ENCODE measurements at places on chromosomes 5 and 9.

DNA sequence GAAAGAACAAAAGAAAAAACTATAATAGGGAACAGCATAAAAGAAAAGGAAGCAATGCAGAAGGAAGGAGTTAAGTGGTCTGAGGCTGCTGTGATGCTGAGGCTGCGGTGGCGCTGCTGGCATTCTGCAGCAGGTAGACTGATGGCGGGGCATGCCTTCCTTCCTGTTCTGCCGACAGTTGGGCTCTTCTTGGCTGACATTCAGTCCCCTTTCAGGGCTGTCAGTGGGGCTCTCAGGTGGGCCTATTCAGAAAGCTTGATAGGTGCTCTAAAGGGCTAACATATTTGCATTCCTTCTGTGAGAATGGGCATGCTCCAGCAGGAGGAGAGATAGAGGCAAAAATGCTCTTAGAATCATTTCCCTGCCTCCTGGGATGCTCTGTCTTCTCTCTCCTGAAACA lies 5.1 kb upstream of the CLINT1 start:
- DNase-seq = no peak

GRCh38 chr5:84218546-84218945 lies 166.1 kb downstream of the EDIL3 start:
- peak; percentile 65 for DNase-seq

DNA sequence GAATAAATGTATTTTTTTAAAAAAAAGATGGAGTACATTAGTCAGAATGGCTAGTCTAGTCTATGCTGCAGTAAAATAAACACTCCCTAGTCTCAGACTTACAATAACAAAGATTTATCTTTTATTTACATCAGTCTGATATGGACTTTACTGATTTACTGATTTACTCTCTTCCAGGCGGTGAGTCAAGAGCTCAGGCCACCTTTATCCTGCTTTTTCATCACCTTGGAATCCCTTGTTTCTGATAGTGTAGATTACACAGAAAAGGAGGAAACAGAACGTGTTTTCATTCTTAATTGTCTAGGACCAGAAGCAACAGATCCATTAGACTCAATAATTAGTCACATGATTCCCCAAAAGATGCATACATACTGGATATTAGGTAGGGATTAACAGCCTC lies 290.1 kb upstream of the TRPC7 start:
- DNase-seq = peak; percentile 40

- DNase-seq = no peak
These were observed 12.2 kb downstream of the VDAC1 start for GRCh38 chr5:133992429-133993155.

GRCh38 chr5:95087816-95088317 lies 197.0 kb downstream of the MCTP1 start:
- DNase-seq = peak; percentile 7

DNA sequence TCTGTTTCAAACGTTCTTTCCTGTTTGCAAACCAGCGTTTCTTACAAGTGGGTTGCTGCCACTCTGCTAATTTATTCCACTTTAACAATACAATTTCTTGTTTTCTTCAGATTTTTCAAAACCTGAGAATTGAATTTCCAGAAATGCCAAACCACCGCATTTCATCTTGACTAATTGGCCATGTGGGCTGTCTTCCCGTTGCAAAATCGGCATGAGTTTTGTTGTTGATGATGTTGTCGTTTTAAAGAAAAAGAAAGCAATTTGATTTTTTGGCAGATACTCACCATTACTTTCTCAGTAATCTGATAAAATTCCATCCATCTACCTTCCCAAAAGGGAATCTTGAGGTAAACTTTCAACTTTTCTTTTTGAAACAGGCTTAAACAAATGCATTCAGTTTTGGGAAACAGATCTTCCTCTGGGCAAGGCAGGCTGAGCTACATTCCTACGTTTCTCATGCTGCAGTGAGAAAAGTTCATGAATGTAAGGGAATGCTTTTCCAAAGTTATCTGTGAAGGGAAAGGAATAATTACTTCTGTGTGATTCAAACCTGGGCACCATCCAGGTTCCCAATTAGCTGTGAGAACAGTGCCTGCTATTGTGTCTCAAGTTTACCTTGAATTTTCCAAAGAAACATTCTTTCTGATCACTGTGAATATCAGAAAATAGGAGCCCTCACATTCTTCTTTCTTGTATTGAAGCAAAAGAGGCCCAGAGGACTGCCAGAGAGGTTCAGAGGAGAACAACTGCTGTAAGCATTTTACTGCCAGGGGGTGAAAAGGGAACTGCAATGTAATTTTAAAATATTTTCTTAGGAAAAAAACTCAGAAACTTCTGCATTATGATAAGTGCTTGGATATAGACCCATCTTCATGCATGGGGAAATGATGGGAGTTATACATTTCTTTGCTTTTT lies 100.7 kb upstream of the TUT7 start:
- DNase-seq = no peak

GRCh38 chr5:160979385-160979784 lies 127.4 kb upstream of the ATP10B start:
- DNase-seq = no peak

DNA sequence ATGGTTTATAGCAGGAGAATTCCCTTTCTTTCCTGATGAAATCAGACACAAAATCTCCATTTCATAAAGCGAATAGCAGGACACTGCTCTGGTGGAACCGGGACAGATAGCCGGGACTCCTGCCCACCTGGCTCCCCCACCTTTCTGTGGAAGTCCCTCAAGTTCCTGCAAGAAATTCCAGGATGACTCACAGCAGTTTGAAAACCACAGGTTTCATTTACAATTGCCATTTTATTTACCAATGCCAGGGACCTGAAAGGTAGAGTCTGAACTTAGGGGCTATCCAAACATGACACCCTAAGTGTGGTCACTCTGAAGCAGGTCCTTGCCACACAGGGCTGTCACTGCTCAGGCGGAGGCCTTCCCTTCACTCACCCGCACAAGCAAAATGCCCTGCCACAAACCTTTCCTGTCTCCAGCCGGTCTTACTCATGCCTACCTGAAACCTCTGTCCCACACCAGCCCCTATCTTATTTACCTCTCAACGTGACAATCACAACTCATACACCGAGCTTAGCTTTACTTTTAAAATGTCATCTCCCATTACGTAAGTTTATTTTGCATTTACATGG lies 63.3 kb upstream of the TAF1L start:
- no peak for DNase-seq

DNA sequence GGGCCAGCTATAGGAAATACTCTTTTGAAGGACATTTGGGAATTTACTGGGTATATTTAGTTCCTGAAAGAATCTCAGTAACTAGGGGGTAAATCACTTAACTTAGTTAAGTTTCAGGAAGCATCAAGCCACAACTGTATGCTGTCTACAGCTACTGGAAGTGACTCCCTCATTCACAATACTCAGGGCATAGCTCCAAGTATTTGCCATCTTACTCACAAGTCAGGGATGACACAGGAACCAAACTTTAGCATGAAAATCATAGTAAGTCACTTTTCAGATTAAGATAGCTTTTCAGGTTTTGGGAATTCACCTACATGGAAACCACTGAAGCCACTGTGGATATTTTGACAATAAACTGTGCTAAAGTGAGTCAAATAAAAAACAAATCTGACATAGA lies 242.4 kb upstream of the ATP10B start:
- peak; percentile 21 for DNase-seq

- DNase-seq = no peak
These were observed 22.8 kb downstream of the URM1 start for GRCh38 chr9:128393970-128394369.

GRCh38 chr5:67246108-67246507 lies 49.5 kb upstream of the CD180 start:
- DNase-seq = peak; percentile 73

GRCh38 chr9:136944212-136944518 lies 373 bp downstream of the FBXW5 start:
- DNase-seq = peak; percentile 67

DNA sequence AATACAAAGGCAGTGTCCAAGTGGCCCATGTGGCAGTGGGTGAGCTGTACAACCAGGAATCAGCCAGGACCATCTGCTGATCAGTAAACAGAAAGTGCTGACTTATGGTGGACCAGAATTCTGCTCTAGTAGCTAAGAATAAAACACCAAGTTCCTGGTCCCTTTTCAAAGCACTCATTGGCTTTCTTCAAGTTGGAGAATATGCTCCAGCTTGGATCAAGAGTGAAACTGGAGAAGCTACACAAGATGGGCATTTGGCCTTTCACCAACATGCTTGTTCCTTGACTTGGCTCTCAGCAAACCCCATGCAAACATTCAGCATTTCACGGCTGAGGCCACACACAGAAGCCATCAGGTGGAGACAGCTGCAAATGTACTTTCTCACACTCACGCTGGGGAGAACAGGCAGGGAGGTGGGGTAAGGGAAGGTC lies 32.1 kb downstream of the MARCHF3 start:
- DNase-seq = peak; percentile 33

DNA sequence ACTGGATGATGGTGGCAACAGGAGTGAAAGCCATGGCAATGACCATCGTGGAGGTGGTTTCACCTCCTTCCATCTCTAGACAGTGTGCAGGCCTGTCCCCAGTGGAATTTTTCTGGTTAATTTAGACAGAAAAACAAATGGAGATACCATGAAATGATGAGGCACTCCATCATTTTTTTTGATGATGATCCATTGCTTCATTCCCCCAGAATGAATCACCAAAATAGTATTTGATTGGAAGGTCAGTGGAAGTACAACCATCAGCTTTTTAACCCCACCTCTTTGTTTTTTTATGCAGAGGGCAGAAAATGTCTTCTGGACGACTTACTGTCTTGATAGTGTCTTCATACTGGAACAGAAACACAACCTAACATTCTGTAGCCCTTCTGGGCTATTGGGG lies 42.6 kb upstream of the ADRA1B start:
- peak; percentile 73 for DNase-seq

GRCh38 chr5:45279109-45279508 lies 417.1 kb downstream of the HCN1 start:
- DNase-seq = no peak

DNA sequence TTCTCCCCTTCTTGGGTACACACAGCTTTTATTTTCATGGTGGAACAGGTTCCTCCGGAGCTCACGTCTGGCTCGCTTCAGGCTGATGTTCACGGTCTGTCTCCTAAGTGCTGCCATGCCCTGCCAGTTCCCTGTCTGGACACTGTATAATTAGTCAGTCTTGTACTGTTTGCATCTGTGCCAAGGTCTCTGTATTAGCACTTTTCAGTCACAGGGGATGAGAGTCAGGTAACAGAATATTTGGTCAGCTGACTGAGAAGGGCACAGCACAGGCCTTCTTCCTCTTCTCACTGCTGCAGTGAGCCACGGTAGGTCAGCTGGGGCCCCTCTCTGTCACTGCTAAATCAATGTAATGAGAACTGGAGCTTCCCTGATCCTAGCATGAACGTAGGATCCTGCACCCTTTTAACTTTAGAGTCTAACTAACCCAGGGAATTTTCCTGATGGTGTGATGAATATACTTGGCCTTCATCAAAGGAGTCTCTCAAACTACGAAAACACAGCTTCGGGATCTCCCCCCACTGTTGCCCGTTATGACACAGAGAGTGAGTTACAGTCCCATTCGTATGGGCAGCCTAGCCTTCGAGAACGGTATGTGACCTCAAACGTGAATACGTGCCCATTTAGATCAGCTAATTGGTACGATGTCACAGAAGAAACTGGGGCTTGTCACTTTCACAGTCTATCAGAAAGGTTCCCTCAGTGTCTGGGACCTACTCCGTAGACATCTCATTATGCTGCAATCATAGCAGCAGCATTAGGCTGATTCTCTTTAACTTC lies 354.1 kb upstream of the RFX3 start:
- no peak for DNase-seq

GRCh38 chr5:172744123-172745104 lies 26.6 kb downstream of the DUSP1 start:
- DNase-seq = no peak

DNA sequence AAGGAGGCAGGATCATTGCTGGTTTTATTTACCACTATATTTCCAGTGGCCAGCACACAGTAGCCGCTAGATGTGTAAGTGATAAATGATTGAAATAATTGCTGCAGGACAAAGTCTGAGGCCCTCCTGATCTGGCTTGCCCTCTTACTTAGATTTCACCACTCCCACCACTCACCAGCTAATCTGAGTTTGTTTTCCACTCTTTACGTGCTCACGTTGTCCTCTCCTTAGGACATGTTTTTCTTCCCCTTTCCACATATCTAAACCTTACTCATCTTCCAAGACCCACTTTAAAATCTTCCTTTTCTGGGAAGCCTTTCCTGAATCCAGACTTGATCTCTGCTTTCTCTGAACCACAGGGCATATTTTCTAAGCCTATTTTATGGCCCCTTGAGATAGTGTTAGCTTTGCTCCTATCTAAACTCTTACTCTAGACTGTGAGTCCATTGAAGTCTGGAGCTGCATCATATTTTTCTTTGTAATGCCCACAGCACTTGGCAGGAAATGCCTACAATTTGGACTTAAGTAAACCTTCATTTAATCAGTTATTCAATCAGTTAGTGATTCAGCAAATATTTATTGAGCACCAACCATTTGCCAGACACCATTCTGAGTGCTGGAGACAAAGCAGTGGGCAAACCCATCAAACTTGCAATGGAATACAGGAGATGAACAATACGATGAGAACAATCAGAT lies 2.4 kb downstream of the TLR4 start:
- DNase-seq = no peak

- no peak for DNase-seq
These were observed 139.5 kb downstream of the ATPSCKMT start for GRCh38 chr5:10110228-10110627.

- DNase-seq = peak; percentile 68
These were observed 512.9 kb upstream of the PTGER4 start for GRCh38 chr5:40166802-40167201.

GRCh38 chr5:32405507-32405906 lies 39.0 kb downstream of the ZFR start:
- DNase-seq = no peak

DNA sequence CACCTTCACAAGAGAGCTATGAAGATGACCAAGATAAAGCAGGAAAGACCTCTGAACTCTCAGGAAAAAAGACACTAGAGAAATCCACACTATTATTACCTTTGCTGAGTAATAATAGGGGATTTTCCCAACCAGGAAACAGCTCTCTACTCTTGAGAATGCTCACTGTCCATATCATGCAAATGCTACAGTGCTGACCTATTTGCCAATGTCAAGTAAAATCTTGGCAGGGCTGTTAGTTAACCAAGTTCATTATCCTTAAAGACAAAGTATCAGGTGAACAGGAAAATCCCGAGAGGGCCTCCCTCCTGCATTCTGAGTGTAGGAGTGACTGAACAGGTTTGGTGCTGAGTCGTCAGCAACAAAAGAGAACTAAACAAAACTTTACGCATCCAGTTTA lies 306.6 kb downstream of the ACTL7B start:
- DNase-seq = peak; percentile 51

DNA sequence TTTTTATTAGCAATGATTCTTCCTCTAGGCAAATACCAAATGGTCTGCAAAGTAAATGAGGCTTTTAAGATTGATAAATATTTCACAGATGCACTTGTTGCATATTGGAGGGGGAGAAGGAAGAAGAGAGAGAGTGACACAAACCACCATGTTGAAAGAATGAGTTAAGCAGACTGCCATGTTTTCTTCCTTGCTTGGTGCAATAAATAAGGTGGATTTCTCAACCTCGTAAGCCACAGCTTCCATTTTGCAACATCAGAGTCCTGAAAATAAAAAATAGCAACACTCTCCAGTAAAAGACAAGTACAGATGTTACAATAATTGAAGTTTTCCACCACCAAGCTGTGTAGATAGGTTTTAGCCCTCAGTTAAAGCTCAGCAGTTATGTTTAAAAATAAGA lies 202.9 kb downstream of the SGCD start:
- DNase-seq = no peak

- DNase-seq = no peak
These were observed 231.6 kb upstream of the TAS2R1 start for GRCh38 chr5:9861666-9862256.

Data from ELR (cell line).